ENCODE measurements at places on chromosomes 4 and X.

- no peak for DNase-seq
Observed at GRCh38 chr4:123352240-123352945, 44.2 kb upstream of the SPRY1 start.

DNA sequence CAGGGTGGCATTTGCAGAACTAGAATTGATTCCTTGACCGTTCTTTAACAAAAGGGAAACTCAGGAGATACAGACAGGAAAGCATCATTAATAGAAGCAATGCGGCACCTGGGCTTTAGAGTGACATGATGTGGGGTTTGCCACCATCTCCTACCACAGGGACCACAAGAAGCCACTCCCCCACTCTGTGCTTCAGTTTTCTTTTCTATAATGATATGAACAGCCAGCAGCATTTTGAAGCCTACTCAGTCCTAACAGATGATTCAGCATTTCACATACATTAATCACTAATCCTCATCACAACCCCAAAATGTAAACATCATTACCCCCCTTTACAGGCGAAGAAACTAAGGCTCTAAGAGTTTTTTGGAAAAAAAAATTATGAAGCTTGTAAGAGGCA lies 22.9 kb downstream of the CCDC149 start:
- DNase-seq: no peak

DNA sequence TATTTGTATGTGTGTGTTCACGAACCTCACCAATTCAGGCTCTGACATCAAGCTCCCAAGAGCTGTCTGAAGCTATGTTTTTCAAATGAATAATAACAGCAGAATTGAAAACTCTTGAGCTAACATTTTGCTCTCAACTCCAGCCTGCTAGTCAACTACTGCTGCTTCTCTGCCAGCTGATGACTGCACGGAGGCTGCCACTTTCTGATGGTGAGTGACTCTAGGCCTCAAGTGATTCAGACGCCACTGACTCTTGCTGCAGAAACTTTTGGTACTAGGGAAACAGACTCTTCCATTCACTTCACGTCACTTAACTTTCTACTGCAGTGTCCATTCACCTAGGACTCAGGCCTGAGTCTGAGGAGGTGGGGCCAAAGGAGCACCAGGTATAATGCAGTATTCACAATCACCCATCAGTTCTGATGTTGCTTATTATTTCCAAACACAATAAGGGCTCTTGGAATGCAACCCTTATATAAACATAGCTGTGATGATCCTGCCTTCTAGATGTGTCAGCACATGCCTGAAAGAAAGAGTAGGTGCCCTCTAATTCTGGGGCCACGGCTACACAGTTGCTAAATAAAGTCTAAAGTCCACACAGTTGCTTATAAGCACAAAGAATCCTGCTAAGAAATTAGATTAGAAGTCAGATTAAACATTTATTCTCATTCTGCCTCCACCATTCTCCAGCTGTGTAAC lies 16.0 kb downstream of the PRDM8 start:
- no peak for DNase-seq

GRCh38 chrX:154784149-154784995 lies 20.9 kb downstream of the MPP1 start:
- no peak for DNase-seq

GRCh38 chrX:10166731-10167151 lies 10.0 kb downstream of the CLCN4 start:
- DNase-seq: no peak

GRCh38 chr4:99117876-99118693 lies 26.0 kb downstream of the ADH4 start:
- DNase-seq: no peak

GRCh38 chrX:110600745-110601310 lies 194.8 kb downstream of the CHRDL1 start:
- DNase-seq: no peak

GRCh38 chrX:99413317-99413716 lies 996.8 kb downstream of the PCDH19 start:
- DNase-seq: no peak

DNA sequence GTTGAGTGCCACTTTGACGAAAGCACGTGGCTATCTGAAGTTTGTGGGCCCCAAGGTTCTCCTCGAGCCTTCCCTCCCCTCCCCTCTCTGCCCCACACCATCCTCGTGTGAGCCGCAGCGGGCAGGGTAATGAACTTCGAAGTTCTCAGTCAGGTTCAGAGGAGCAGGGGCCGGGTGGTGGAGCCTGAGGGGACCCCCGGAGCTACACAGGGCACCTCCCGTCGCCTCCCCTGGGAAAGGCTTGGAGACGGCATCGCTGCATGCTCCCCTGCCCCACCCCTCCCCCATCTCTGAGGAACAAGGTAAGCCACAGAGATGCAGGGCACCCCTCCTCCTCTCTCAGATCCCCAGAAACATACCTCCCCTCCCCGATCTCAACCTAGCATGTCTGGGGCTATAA lies 2.8 kb upstream of the NKX1-1 start:
- no peak for DNase-seq

DNA sequence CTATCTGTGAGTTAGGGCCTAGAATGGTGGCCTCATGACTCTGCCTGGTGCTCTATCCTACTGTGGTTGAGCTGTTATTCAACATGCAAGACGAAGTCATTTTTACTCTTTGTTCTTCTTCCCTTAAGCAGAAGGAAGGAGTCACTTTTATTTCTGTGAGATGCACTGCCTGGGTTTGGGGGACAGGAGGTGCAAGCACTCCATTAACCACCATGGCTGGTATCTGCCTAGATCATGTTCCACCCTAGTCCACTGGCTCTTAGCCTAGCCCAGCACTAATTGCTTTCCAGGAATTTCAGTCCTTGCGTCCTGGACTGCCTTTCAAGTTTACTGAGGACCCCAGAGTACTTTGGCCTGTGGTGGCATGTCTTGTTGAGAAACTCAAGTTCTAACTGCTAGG lies 1182.7 kb downstream of the FSTL5 start:
- DNase-seq: no peak

DNA sequence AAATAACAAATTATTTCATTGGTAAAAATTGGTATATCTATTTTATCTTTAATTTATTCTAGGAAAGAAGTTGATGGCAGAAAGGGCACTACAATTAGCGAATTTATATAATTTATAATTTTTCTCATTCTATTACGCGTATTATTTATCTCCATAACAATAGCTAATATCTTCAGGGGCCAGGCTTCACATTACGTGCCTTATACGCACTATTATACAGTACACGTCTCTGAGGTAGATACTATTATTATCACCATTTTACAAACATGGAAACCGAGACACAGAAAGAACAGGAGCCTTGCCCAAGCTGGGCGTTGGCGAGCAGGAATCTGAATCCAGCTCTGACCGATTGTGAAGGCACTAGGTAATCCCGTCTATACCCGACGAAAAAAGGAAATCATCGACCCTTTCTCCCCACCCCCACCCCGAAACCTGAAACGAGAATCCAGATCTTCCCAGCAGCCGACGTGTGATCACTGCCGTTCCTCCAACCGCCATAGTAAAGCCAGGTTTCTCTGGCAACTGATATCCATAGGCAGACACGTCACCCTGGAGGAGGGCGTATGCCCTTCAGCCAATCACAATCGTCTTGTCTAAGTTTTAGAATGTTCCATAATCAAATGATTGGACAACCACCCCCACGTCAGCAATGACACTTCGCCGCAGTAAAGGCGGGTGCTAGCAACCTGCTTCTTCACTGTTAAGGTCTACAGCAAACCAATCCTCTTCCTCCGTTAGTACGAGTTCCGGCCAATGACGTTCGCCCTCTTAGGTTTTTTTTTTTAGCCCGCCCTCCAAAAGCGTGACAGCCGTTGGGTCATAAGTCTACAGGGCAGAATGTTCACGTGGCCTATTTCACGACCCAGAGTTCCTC lies at the start of gene MORF4L2:
Gene MORF4L2 (minus strand): TSS at position 501 of the 874 bp plus-strand sequence. CDS start 9,672 bp downstream, outside the sequence.
- peak; percentile 84 for DNase-seq
